ENCODE measurements at places on chromosomes 13 and 19.

- DNase-seq: no peak
Measured at GRCh38 chr19:32687681-32688080, 3.9 kb upstream of the NUDT19 start.

DNA sequence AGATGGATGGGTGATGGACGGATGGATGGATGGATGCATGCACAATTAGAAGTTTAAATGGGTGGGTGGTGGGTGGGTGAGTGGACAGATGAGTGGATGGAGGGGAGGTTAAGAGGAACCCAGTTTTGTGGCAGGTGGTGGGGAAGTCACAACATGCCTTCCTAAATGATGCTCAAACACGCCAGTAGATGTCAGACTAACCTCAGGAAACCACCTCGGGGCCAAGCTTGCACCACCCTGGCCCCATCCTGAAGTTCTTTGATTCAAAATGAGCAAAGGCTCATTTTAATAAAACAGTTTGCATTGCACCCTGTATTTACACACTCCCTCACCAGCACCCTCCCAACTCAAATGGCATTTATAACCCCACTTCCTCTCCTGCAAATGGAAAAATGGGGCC is 91.4 kb upstream of the CACNA1A start:
- DNase-seq: no peak

DNA sequence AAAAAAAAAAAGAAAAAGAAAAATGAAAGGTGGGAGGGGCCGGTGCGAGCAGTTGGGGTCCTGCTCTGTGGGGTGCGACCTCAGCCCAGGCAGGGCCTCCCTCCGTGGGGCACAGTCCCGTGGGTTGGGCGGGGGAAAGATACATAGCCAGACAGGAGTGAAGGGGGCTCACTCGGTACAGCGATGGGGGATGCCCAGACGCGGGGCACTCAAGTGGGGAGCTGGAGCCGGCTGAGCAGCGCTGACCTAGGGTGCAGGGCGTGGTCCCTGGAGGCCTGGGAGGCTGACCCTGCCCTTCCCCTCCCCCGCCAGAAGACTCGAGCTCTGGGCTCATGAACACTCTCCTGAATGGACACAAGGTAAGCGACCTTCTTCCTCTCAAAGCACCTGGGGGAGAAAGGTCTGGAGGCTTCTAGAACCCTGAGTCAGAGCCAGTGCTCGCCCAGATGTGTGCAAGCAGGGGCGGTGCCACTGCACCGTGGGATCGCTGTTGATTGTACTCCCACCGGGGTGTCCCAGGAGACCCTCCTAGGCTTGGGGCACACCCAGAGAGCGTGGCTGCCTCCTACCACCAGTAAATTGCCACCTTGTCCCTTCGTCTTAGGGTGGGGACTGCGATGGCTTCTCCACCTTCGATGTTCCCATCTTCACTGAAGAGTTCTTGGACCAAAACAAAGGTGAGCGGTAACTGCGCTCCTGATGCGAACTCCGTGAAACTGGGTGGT is 3.4 kb downstream of the HMG20B start:
- DNase-seq: no peak

GRCh38 chr13:26957182-26957581 is 196.6 kb upstream of the GPR12 start:
- no peak for DNase-seq

DNA sequence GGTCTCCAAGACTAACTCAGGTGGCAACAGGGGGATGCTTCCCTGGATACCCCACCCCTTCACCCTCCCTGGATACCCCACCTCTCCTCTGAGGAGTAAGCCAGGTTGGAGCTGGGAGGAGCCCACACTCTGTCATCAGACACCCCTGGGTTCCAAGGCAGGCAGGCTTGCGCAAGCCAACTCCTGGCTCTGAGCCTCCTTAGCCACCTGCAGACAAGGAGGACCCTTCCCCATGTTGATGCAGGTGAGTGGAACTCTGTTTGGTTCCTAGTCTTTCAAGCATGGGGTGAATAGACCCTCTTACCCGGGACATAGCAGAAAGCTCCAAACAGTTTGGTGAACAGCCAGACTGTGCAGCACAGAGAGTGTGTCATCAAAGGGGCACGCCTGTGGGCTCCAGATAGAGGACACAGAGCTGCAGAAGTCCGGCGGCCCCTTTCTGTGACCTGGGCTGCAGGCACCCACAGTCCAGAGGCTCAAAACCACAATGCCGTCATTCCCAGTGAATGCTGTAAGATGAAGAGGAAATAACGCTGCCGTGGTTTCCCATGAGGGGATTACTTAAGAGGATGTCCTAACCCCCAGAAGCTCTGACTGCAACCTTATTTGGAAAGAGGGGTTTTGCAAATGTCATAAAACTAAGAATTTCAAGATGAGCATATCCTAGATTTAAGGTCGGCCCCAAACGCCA is 12.1 kb upstream of the HAS1 start:
- no peak for DNase-seq

GRCh38 chr13:32214071-32214470 is 101.1 kb downstream of the ZAR1L start:
- no peak for DNase-seq

DNA sequence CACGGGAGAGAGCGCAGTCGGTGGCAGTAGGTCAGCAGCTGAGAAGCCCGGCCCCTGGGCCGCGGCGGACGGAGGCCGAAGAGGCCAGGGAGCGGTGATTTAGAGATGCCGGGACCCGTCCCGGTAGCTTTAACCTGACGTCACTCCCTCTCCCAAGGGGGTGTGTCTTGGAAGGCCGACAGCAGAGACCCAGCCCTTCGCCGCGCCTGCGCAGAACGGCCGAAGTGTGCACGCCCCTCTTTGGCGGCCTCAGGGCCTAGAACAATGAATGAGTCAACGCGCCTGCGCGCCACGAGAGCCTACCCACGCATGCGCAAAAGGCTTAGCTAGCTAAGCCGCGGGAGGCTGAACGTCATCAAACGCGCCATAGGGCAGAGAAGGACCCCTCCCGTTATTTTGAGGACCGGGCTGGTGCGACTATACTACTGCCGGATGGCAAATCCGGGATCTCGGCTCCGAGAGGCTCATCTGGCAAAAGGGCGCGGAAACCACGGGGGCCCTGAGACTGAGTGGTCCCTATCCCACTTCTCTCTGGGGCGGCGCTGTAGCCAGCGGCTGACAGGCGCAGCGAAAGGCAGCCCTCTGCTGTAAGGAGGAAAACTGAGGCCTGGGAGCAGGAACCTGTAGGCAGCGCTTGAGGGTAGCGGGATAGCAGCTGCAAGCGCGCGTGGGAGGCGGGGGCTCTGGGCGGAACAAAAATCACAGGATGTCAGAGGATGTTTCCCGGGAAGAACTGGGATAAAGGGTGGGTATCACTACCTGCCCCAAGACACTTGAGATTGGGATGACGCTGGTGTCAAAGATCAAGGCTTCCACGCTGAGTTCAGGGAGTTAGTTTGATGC is at the start of the genes IRGQ and ZNF576:
TSS of gene IRGQ (minus strand) at position 136 of the 843 bp plus-strand sequence. CDS start 796 bp downstream, outside the sequence.
TSS of gene ZNF576 (plus strand) at position 597 of the 843 bp plus-strand sequence. CDS start 514 bp downstream, outside the sequence.
- DNase-seq: peak; percentile 100
